ENCODE measurements at places on chromosomes 3 and 15.

DNA sequence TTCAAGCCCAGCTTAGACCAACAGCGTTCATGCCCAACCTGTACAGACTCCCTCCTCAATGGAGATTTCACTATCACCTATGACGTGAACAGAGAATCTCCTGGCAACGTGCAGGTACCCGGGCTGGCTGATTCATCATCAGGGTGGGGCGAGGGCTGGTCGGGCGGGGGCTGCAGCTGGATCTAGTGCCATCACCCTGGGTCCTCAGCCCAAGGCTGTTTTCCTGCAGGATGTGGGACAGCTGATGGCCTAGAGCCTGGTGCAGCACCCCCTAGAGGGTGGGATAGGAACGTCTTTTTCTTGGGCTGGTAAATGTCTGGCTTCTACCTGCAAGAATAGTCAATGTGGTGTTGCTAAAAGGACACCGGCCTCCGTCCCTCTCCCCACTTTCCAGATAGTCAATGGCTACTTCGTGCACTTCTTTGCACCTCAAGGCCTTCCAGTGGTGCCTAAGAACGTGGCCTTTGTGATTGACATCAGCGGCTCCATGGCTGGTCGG, 4.4 kb downstream of the ITIH3 start:
- no peak for DNase-seq

- DNase-seq = no peak
Measured at GRCh38 chr3:5190147-5190791, 2.8 kb downstream of the EDEM1 start.

GRCh38 chr3:113186566-113186965, 24.8 kb upstream of the BOC start:
- no peak for DNase-seq

- DNase-seq = no peak
Measured at GRCh38 chr3:17945799-17946399, 203.5 kb upstream of the TBC1D5 start.

GRCh38 chr3:53147903-53148400, 13.1 kb upstream of the PRKCD start:
- no peak for DNase-seq

GRCh38 chr3:30890907-30891306, 3.6 kb downstream of the GADL1 start:
- DNase-seq = no peak

DNA sequence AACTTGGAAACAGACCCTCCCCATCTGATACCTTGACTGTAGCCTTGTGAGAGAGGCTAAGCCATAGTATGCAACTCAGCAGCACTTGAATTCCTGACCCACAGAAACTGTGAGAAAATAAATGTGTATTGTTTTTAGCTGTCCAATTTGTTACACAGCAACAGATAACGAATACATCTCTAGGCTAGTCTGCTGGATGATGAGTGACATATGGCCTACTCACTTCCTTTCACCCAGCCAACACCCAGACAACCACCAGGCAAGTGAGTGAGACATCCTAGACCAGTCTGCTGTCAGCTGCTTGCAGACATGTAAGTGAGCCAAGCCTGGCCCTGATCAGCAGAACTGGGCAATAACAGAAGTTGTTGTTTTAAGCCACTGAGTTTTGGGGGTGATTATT, 19.2 kb upstream of the SMAD6 start:
- DNase-seq = no peak

GRCh38 chr3:47705391-47705790, 76.3 kb downstream of the SMARCC1 start:
- DNase-seq = no peak

- DNase-seq = no peak
Measured at GRCh38 chr3:36164400-36164799, 215.9 kb upstream of the STAC start.

DNA sequence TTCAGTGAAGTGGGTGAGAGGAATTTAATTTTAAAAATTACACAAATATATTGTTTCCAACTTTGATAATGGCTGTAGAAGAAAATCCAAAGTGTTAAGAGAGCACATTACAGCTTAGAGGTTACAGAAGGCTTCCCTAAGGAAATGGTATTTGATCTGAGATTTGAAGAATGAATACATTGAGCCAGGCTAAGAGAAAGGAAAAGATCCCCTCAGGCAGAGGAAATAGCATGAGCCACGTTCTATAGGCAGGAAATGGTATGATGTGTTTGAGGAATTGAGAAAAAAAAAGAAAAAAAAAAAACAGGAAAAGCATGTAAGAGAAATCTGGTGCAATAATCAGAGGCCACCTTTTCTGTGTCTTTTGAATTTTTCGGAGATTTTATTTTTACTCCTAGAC, 48.6 kb downstream of the UNC13C start:
- no peak for DNase-seq

GRCh38 chr3:45191424-45191823, 34.7 kb downstream of the TMEM158 start:
- DNase-seq = no peak

DNA sequence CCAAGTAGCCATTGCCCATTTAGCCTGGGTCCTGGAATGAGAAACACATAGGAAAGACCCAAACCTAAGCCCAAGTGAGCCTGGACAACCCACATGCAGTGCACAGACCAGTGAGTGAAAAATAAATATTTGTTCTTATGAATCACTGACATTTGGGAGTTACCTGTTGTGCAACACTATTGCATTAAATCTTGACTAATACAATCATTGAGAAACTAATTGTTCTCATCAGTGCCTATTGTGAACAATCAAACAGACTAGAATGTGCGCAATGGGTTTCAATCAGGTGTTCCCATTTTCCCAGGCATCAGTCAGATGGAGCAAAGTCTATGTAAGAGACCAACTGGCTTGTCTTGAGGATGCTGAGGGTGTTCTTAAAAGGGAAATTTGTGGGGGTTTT, 54.7 kb upstream of the CNOT10 start:
- no peak for DNase-seq

DNA sequence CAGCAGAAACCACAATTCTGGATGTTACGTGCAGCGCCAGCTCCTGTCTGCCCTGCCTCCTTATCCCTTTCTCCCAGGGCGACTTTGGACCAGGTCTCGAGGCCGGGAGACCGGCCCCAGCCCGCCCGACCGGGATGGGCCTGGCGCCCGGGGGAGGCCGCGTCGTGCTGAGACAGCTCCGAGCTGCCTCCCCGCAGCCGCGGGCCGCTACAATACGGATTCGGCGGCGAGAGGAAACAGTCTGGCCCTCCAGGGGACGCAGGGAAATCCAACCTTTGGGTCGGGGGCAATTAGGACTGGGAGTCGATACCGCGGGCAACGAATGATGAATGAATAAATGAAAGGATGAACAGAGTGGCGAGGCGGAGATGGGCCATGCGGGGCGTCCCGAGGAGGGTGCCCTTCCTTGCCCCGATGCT, 537 bp downstream of the GRAMD2A start:
- no peak for DNase-seq

DNA sequence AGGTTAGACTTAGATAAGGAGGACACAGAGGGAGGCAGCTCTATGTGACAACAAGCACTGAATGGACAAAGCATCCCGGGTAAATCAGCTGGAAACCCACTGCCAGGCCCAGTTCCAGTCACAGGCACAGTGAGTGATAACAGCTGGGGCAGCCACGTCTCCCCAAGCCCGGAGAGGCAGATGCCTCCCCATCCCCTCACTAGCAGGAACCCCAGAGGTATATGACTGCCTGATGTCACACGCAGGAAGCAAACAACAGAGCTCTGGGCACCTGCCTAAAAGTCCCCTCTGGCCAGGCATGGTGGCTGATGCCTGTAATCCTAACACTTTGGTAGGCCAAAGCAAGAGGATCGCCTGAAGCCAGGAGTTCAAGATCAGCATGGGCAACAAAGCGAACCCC, 18.2 kb downstream of the C15orf62 start:
- no peak for DNase-seq

DNA sequence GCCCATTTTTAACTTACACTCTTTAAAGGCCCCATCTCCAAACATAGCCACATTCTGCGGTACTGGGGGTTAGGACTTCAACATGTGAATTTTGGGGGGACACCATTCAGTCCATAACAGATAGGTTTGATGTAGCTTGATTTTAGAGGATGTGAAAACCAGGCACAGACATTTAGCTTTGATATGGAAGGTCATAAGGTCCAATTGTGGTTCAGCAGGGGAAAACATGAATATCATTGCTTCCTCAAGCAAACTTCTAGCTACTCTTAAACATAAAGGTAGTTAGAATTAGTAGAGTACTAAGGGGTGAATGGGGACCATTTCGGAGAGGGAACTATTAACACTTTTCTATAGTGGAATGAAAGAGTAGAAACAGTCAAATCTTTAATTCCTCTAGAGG, 13.6 kb upstream of the NFKBIZ start:
- DNase-seq = no peak

DNA sequence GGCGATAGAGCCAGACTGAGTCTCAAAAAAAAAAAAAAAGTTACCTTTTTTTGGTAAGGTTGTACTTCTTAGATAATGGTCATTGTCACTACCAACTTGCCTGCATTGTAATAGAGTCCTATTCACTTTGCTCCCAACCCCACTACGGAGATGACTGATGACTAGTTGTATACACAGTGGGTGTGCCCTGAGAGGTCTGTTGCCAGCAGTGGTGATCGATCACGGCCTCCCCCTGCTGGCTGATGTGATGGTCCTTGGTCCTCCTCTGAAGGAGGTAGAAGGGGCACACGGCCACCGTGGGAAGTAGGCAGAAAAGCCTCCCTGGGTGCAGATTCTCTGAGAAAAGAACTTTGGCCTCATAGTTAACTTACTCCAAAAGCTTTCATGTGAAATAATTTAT, 10.7 kb downstream of the GCNT3 start:
- peak; percentile 10 for DNase-seq

DNA sequence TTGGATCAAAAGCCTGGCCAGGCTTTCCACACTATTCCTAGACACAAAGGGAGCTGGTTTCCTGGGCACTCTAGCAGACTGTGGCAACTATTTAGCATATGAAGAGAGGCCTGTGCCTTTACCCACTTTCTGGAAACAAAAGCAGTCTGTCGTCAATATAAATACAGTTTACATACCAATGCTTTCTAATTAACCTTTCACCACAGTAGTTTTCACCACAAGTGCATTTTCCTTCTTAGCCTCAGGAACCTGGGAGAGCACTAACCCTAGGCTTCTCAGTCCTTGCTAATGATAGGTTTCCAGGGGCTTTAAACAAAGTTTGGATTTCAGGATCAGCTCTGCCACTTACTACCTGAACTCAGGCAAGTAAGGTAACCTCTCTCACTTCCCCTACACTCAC, 499.1 kb downstream of the MAGI1 start:
- no peak for DNase-seq

GRCh38 chr15:65038836-65039235, 6.4 kb upstream of the SLC51B start:
- no peak for DNase-seq

DNA sequence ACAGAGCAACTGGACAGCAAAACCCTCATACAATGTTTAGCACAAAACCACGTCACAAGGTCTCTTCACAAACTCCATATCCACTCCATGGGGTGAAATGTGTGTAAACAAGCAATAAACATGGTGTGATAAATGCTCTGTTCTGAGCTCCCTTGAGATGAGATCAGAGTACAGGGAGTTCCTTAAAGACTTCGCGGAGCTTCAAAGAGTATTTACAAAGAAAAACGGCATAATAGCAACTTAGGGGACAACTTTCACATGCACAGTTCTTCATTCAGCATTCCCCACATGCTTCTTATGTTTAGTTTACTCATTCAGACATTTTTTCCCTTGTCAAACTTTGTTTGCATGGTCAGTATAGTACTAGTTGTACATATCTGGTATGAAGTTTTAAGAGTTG, 52.5 kb upstream of the SUCLG2 start:
- no peak for DNase-seq

- DNase-seq = no peak
Measured at GRCh38 chr15:95795386-95795785, 535.1 kb upstream of the NR2F2 start.

DNA sequence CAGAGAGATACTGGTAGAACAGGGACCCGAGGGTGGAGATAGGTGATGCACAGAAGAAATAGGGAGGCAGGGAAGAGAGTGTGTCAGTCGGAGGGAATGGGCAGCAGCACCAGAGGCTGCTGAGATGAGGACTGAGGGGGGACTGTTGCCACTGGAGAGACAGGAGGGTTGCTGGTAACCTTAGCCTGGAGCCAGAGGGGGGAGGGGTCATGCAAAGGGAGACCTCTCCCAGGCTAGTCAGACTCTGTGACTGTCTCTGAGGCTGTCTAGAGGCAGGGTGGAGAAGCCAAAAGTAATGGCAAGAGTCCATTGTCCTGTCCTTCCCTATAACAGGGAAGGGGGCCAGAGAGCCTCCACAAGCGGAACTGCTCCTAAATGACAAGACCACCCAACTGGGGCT, 2.1 kb upstream of the DLEC1 start:
- no peak for DNase-seq

DNA sequence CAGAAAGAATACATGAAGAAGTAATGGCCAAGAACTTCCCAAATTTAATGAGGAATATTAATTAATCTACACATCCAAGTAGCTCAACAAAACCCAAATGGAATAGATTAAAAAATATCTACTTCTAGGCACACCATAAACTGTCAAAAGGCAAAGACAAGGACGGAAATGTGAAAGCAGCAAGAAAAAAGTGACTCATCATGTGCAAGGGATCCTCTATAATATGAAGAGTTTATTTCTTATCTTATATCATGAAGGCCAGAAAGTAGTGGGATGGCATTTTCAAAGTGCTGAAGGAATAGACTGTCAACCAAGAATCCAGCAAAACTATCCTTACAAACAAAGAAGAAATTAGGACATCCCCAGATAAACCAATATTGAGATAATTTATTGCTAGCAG, 73.9 kb upstream of the PRICKLE2 start:
- no peak for DNase-seq

- no peak for DNase-seq
Measured at GRCh38 chr3:49415931-49416601, 3.8 kb downstream of the TCTA start.

- DNase-seq = no peak
Measured at GRCh38 chr15:78564743-78565096, 600 bp upstream of the CHRNA5 start.

GRCh38 chr3:192795021-192795420, 67.7 kb upstream of the FGF12 start:
- DNase-seq = no peak

- no peak for DNase-seq
Measured at GRCh38 chr3:44983484-44983941, 7.5 kb downstream of the EXOSC7 start.

- no peak for DNase-seq
Measured at GRCh38 chr3:181278468-181279238, 289.1 kb upstream of the DNAJC19 start.

GRCh38 chr3:141323936-141324704, 44.2 kb upstream of the ZBTB38 start:
- DNase-seq = no peak

DNA sequence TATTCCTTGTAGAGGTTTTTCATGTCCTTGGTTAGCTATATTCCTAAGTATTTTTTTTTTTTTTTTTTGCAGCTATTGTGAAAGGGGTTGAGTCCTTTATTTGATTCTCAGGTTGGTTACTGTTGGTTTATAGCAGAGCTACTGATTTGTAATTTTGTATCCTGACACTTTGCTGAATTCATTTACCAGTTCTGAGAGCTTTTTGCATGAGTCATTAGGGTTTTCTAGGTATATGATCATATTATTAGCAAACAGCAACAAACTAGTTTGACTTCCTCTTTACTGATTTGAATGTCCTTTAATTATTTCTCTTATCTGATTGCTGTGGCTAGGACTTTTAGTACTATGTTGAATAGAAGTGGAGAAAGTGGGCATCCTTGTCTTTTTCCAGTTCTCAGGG, 737.4 kb downstream of the ZNF385D start:
- no peak for DNase-seq
